ENCODE measurements at places on chromosomes 4 and X.

DNA sequence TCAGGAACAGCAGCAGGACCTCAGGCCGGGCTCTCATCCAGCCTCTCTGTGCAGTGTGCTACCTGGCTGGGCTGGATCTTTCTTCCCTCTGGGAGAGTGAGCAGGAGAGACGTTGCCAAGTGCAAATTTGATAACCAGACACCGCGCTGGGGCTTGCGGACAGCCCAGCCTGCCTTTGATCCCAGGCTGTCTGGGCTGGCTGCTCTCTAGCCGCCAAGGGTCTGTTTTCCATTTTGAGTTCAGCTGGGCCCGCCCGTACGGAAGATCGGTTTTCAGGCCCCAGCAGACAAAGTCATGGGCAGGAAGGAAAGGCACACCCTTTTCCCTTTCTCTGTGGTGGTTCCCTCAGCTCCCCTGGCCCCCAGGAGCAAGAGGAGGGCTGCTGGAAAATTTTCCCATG, 90.2 kb downstream of the CPZ start:
- DNase-seq: no peak

- no peak for DNase-seq
Observed at GRCh38 chr4:168712316-168712890, 215.6 kb downstream of the PALLD start.

DNA sequence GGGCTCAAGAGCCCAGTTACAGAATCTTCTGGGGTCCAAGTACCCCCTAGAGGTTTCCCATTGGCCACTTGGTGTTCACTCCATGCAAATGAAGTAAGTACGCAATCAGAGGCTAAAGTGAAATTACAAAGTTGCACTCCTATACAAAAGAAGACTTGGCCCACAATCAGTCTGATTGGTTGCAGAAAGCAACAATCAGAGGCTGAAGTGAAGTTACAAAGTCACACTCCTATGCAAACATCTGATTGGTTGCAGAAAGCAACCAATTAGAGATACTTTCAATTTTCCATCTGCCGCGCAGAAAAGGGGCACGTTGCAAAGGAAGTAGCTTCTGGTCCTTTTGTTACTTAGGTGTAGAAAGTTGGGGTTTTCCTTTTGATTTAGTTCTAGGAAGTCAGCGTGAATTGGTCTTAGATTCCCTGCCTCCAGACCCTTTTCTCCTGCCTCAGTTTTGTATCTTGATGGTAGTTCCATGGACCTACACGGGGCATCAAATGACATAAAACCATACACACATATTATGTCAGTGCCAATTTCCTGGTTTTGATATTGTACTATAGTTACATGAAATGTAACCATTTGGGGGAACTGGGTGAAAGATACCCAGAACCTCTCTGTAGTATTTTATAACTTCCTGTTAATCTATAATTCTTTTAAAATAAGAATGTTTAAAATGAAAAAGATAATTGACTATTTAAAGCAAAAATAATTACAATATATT, 12.4 kb upstream of the PIN4 start:
- no peak for DNase-seq

DNA sequence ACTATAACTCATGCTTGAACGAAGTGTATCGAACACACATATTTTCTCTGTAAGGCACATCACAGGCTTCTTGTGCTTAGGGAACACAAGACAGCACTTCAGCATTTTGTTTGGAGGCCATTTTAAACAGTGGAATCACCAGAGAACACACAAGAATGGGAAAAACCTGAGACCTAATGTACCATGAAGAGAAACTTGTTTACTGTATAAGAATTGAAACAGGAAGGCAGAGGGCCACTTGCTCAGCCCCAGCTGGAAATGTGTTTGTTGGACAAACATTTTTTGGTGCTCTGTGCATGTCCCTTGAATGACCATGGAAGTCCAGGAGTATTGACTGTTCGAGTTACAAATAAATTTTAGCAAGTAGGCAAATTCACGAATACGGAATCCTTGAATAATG, 47.5 kb downstream of the RAPGEF2 start:
- DNase-seq: no peak

DNA sequence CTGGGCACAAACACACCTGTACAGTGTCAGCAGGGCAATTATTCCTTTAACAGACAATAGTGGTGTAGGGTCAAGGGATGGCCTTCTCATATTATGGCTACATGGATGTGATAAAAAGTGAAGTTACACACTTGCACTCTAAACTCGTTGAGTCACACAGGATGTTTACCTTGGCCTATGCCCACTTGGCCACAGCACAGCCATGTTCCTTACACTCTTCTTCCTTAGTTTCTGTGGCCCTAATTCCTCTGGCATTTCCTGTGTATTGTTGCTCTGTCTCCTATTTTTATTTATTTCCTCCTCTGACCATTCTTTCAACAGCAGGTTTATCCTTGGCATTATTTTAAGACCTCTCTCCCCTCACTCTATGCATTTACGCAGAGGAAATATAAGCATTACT, 86.8 kb upstream of the NPFFR2 start:
- DNase-seq: no peak

DNA sequence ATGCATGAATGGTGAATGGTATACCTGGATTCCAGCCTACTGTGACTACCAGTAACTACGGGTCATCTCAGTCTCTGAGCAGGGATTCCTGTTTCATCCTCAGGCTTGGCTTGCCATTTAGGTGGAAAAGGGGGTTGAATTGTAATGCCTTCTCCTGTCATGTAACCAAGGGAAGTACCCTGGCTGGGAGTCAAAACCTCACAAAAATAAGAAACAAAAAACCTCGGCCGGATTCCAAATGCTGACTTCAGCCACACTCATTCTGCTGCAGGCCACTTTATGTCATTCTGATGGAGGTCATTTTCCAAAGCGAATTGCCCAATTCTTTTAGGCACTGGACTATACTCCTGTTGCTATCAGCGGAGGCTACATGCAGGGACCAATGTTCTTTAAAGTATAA, 324.7 kb downstream of the LDB2 start:
- DNase-seq: no peak

- DNase-seq: no peak
Observed at GRCh38 chrX:47172549-47172948, 21.1 kb upstream of the UBA1 start.

DNA sequence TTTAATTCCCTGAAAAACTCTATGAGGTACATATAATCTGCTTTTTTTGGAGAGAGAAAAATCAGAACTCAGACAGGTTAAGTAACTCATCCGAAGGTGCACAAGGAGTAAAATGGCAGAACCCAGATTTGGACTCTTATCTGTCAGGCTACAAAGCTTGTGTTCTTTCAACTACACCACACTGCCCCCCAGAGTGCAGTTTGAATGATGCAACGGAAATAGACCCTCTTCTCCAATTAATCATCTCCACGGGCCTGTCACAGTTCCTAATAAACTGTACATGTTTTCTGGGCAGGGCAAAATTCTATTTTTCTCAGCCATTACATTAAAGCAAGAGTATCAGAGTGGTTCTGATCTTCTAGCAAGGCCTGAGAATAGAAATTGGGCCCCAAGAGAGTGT, 35.3 kb upstream of the DCX start:
- no peak for DNase-seq

DNA sequence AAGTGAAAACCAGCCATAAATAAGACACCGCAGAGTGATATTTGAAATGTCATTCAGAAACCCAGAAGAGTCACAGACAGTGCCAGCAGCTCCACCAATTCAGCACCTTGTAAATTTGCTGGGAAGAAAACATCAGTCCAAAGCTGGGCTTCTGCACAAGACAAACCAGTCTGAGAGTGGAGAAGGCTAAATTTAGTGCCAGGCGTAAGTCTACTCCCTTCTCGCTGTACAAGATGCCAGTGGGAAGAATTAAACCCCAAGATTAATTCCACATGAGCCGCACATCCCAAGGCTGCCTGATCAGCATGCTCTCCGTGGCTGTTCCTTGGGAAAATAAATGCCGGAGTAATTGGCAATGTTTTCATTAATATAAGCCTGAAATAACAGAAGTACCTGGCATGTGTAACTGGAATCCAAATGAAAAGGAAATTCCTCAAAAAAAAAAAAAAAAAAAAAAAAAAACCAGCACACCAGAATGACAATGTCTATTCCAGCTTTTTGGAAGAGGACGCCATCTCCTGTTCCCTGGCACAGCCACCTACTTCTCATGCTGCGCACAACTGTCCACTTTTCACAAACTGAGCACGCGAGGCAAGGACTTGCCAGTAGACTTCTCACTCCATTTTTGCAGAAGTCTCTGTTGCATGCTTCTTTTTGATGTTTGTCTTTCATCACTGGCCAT, 95.5 kb downstream of the NSUN7 start:
- DNase-seq: no peak
